ENCODE measurements at places on chromosomes 7 and 10.
A peak's percentile ranks its signal among the peaks of the same experiment; 100 is the strongest.

- DNase-seq, result no peak
Measured at GRCh38 chr10:21095494-21096055, 198.5 kb upstream of the NEBL start.

DNA sequence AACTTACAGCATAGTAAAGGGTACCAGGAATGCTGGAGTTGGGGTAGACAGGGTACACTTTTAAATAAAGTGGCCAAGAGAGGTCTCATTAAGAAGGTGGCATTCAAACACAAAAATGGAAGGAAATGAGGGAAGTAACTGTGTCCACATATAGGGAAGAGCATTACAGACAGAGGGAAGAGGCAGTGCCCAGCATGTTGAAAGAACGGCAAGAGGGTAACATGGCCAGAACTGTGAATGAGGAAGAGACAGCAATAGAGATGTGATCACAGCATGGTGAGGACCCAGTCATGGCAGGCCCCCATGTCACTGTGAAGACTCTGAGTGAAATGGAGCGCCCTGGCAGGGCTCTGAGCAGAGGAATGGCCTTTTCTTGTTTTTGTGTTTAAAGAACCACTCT lies 35.1 kb upstream of the ZNRF2 start:
- no peak for DNase-seq

DNA sequence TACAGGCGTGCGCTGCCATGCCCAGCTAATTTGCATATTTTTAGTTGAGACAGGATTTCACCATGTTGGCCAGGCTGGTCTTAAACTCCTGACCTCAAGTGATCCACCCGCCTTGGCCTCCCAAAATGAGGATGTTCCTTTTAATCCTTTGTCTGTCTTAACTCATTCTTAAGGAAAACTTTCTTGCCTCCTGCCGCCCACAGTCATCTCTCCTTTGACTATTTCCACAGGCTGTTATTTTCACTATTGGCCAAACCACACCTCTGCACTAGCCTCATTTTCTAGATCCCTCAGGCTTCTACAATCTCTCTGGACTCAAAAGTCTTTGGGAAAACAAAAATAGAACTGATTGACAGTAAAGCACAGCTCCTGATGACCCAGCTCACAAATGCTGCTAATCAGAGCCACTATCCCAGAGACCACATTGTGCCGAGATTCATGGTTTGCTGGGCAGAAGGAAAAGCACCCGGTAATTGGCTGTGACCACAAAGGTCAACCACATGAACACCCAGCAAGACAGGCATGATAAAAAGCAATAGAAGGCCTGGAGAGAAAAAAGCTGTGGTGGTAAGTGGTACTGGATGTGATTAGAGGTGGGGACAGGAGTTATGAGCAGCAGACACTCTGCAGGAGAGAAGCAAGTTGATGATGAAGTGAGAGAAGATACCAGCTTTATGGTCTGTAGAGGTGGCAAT lies 44.1 kb upstream of the ZNRF2 start:
- peak; percentile 80 for DNase-seq

DNA sequence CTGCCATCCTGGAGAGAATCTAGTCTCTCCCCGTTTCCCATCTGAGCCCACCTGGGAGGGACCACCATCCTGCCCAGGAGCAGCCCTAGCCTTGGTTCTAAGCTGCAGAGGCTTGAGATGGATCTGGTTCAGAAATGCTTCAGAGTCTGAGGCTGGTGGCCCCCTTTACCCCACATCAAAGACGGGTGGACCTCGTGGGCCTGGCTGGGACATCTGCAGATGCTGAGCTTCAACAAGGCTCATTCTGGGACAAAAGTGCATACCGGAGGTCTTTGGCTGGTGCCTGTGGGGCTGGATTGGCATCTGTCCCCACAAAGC lies 4.9 kb upstream of the IRF5 start:
- no peak for DNase-seq

GRCh38 chr10:70567603-70568002 lies 34.9 kb downstream of the PRF1 start:
- DNase-seq, result no peak

GRCh38 chr7:140016540-140016939 lies 46.2 kb downstream of the PARP12 start:
- DNase-seq, result no peak

- peak; percentile 19 for DNase-seq
Measured at GRCh38 chr7:28005075-28005846, 175.3 kb downstream of the JAZF1 start.

DNA sequence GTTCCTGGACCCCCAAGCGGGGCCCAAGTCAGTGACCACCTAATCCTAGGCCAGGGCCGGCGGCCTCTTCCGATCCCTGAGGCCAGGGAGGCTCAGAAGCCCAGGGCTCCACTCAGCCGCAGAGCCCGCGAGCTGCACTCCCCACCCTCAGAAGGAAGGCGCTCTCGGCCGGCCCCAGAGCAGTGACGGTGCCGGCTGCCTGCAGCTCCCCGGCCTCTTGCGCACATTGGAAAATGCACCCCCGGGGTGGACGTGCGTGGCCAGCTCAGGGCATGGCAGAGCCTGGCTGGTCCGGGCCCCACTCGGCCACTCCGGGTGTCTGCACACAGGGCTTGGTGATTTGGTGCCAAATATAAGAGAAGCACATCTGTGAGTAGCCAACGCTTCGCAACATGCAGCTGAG lies 269.1 kb downstream of the PTPRN2 start:
- DNase-seq, result no peak

- DNase-seq, result no peak
Measured at GRCh38 chr7:99645590-99645989, 28.8 kb downstream of the ZSCAN25 start.

DNA sequence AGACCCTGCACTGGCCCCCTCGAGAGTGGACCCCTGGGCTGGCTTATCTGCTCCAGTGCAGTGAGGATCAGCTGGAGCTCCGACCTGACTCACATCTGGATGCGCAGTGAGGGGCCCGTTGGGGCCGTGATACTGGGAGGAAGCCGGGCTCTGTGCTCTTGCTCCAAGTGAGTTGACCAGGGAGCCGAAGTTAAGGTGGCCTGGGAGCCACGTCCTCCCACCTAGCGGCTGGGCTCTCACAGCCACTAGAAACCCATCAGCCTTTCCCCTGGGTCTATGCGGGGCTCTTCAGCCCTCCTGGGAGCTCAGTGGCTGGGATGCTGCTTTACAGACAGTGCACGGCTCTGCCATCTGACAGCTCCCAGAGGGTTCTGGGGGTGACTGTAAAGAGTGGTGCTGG lies 9.1 kb downstream of the ALKBH4 start:
- no peak for DNase-seq

- DNase-seq, result no peak
Measured at GRCh38 chr10:5800782-5801181, 12.5 kb downstream of the GDI2 start.

GRCh38 chr10:64286533-64286932 lies 765.3 kb downstream of the REEP3 start:
- no peak for DNase-seq
